ENCODE measurements at places on chromosomes 1 and 21.

GRCh38 chr1:232570007-232570406, 59.9 kb downstream of the SIPA1L2 start:
- DNase-seq = no peak

DNA sequence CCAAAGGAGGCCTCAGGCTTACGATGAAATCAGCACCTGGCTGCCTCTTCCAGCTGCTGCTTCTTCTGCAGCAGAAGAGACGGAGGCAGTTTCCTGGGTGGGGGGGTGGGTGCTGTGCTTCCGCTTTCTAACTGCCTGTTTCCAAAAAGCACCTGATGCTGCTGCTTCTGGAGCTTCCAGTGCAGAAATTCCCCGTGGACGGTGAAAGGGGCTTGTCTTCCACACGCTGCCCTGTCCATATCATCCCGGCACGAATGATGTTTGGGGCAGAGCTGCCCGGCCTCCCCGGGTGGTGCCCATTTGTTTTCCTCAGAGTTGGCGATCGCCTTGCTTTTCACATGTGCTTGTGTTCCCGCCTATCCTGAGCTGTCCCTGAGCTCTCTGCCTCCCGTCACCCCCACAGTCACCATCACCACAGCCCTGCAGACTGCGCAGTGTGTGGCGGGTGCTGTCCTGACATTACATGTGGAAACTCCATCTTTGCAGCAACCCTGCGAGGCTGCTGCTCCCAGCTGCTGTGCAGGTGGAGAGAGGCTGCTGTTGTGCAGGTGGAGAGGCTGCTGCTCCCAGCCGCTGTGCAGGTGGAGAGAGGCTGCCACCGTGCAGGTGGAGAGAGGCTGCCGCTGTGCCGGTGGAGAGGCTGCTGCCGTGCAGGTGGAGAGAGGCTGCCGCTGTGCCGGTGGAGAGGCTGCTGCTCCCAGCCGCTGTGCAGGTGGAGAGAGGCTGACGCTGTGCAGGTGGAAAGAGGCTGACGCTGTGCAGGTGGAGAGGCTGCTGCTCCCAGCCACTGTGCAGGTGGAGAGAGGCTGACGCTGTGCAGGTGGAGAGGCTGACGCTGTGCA, 1.8 kb downstream of the TTLL10 start:
- no peak for DNase-seq

DNA sequence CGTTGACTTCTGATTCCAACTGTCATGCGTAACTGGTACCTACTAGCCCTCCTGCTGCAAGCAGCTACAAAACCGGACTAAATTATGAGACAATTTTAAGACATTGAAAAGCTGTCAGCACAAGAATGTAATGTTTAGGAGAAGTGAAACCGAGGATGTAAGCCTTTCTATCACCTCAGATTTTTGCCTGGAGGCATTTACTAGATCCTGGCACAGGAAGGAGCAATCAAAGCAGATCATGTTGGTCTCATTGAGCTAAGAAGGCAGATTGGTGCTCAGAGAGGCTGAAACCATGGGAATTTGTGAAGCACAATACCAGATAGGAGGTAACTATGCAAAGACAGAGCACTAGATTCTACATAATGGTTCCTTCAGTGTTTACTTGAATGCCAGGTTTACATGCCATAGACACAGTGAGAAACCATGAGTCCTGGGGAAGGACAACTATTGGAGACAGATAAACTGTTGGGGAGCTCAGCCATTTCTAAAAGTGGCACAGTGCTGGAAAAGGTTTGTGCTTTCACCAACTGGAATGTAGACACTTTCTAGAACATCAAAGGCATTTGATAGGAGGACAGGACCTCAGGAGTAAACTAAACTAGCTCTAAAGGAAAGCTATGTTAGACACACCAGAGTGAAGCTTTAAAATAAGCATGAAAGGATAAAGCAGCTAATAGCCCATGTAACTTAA, 179.4 kb downstream of the LYPLAL1 start:
- no peak for DNase-seq

DNA sequence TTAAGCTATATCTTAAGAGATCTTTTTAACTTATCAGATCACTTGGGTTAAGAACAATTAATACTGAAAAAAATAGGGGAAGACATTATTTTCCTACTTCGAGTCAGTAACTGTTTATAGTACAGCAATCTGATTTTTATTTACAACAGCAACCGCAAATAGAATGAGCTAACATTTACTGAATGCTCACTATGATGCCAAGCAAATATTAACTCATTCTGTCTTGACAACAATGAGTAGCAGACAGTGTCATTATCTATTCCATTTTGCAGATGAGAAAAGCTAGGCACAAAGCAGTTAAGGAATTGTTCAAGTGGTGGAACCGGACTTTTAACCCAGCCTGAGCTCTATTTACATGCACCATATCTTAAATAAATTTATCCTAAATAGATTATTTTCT, 273.7 kb downstream of the NTNG1 start:
- DNase-seq = no peak

DNA sequence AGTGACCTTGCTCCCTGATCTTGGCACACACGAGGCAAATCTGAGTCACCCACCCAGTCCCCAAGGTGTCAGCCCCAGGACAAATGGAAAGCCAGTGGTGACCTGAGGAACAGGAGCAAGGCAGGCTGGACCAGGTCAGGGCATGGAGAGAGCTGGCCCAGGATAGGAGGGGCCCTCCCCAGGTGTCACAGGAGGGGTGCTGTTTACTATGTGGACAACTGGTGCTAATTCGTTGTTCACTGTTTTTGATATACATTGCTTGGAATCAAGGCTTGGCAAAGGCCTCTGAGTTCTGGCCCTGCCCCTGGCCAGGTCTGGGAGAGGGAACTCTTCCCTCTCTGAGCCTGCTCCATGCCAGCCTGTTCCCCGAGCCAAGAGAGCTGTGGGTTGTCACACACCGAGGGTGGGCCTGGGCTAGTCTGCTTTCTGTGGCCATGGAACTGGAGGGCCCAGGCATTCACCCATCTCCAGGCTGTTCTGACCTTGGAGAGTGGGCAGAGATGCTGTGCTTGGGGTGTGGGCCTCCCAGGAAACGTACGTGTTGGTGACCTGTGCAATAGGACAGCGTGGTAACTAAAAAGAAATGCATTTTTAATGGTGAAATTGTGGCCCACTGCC, 41.8 kb downstream of the CRYAA start:
- no peak for DNase-seq

DNA sequence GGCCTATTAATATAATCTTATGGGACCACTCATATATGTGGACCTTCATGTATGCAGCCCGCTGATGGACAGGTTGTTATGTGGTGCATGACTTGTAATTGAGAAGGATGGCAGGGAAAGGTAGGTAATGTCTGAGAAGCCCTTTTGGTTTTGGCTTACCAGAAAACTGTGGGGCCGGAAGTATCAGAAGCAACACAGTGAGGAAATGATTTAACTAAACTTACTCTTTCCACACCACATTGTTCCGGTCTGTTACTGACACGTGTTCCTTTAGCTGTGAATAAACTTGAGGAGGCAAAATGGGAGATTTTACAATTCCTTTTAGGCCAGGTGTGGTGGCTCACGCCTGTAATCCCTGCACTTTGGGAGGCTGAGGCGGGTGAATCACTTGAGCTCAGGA, 32.4 kb downstream of the KIF1B start:
- peak; percentile 30 for DNase-seq

DNA sequence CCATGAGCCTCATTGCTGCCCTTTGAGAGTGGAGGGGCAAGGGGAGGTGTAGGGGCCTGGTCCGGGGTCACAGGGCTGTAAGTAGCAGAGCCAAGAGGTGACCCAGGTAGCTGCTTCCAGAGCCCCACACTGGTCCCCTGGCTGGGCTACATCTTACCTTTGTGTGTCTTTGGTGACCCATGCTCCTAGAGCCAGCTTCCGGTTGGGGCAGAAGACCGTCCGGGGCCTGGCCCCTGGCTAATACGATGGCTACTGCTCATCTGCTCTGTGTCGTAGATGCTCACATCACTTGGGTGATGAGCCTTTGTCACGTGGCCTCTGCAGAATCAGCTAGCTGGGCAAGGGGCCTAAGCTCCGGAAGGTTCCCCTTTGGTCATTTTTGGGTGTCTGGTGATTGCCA, 20.6 kb downstream of the ABCG1 start:
- DNase-seq = no peak

- DNase-seq = no peak
Observed at GRCh38 chr1:64484651-64485050, 14.7 kb downstream of the CACHD1 start.

DNA sequence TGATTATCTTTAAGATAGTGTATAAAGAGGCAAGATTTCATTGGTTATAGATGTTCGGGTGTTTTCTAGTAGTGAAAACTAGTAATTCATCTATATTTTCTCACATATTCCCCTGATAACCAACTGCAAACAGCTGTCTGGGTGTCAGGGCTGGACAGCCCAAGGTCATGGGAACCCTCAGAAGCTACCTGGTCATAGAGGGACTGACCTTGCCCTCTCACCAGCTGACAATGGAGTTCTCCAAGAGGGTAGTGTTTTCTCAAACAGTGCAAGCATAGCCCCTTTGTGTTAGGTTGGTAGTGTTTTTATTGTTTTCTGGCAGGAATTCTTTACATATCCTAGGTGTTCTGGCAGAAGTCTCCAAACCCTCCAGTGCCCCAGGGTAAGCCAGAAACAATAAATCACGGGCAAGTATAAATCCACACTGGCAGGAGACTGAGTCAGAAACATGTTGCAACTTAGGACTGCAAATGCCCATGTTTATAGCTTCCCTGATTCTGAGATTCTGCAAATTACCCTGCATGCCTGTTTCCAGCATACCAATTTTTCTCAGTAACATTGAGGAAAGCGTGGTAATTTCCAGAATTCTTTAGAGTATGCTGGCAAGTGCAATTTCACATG, 82.8 kb upstream of the ATP1A1 start:
- no peak for DNase-seq

GRCh38 chr1:10074852-10075730, 42.3 kb downstream of the UBE4B start:
- DNase-seq = peak; percentile 61

- DNase-seq = peak; percentile 77
Observed at GRCh38 chr1:169550294-169550693, 36.0 kb downstream of the F5 start.

- no peak for DNase-seq
Observed at GRCh38 chr1:55010887-55011217, 12.1 kb downstream of the BSND start.

GRCh38 chr21:37153196-37153934, 80.3 kb downstream of the TTC3 start:
- DNase-seq = no peak

DNA sequence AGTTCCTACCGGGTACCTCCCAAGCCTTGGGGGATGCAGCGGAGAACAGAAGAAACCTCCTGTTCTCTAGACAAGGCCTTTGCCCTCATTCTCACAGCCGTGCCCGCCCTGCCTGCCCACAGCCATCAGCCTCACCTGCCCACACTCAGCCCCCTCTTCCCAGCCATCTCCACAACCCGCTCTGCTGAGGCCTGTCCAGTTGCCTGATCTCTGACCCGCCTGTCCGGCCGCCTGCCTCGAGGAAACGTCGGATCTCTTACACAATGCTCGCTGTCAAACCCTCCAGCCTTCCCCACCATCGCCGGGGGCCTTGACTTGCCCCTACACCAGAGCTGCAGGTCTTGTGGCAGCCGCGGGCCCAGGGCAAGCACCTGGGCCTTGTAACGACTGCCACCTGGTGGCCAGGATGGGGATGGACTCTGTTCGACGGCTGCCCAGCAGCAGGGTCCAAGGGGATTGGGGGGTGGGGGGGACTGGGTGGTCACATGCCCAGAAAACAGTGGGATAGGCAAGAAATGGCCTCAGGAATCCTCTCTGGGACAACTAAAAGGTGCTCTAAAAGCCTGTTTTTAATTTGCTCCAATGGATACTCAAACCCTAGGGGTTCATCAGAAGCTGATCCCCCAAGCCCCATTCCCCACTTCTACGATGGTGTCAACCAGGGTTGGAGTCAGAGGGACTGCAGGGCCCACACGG, 31.0 kb downstream of the SLC45A1 start:
- DNase-seq = peak; percentile 69

- no peak for DNase-seq
Observed at GRCh38 chr1:3105167-3105863, 36.3 kb downstream of the PRDM16 start.

DNA sequence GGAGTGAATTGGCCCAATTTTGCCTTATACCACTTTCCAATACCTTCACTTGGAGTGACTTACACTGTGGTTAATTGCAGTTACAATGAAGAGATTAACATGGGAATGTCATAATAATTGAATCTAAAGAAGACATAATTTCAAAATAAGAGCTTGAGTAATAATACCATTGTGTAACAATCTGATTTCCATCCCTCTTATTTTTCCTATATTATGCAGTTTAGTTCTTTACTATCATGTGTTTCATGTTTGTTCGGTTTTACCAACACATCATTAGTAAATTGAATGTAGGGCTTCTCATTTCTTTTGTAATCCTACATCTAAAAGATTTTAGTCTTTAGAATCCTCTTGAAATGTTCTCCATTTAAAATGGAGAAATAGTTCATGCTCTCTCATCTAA, 19.2 kb upstream of the XPR1 start:
- DNase-seq = no peak

- peak; percentile 66 for DNase-seq
Observed at GRCh38 chr1:211309617-211310016, 17.0 kb upstream of the TRAF5 start.

GRCh38 chr1:112011202-112011601, 21.7 kb upstream of the KCND3 start:
- DNase-seq = no peak

DNA sequence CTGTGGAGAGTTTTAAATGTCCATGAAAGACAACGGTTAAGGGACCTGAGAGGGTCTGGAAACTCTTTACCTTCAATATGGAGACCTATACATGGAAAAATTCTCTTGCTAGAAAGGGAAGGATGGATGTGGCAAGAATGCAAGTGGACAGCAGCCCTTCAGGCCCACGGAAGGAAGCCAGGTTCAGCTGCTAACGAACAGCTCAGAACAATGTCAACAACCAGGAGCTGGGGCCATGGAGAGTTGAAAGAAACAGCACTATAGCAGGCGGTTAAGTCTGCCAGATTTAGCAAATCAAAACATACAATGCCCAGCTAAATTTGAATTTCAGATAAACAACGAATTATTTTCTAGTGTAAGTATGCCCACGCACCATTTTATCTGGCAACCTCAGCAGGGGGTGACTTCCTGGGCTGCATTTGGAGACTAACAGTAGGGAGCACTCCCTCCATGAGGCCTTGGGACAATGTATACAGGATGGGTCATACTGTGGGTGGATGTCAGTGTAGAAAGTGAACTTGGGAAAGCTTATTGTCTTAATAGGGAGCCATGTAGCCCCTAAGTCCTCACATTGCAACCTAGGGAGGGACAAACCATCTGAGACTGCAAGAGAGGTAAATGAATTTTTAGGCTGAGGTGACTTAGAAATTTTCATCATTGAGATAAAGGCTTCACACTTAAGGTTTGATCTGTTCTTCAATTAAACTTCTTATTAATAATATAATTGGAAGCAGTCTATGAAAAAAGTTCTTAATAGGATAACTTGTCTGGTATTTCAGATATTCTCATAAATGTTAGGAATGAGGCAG, 7.8 kb upstream of the H3-3A start:
- no peak for DNase-seq

- peak; percentile 80 for DNase-seq
Observed at GRCh38 chr1:161727256-161727924, 6.0 kb downstream of the FCRLB start.

DNA sequence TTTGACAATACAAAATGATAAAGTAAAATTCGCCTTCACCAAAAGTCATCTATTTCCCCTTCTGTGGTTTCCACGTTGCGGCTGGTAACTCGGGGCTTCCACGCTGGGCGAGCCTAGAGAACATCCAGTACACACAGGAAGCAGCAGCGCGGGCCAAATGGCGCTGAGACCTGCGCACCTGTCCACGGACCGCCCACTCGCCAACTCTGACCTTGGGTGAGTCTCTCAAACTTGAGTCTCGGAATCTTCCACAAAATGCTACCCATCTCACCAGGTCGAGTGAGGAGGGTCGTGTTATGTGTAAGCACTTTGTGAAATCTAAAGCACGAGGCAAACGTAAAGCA, 820 bp upstream of the TTF2 start:
- peak; percentile 85 for DNase-seq

All from hematopoietic multipotent progenitor cell treated with erythropoietin and hydrocortisone succinate and interleukin-3 and kit ligand, for 4 days (in vitro differentiated cells).